Esophagus squamous epithelium (tissue), 5 donors: ENCODE measurements at places on chromosomes 11 and 22.

DNA sequence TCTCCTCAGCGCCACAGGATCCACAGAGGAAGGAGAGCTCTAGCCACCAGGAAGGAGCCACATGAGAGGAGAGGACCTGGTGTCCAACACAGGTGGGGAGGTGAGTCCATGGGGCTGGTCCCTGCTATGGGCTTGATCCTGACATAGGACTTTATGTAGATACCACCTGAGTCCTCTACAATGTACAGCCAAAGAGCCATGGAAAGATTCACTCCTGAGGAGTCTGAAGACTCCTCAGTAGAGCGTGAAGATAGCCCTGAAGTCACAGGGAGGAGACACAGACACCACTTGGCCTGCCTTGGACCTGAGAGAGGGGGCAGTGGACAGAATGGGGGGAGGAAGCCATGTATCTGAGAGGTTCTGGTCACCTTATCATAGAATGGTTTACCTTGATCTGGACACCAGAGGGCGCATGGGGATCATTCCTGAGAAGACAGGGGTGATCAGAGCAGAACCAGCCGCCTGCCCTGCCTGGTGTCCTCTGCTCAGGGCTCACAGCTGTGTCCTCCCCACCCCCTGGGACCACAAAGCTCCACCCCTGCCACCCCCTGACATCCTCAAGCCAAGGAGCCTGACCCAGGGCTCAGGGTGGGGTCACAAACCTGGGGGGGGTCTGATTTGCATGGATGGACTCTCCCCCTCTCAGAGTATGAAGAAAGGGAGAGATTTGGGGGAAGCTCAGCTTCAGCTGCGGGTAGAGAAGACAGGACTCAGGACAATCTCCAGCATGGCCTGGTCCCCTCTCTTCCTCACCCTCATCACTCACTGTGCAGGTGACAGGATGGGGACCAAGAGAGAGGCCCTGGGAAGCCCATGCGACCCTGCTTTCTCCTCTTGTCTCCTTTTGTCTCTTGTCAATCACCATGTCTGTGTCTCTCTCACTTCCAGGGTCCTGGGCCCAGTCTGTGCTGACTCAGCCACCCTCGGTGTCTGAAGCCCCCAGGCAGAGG lies 77.0 kb downstream of the ZNF280B start:
- no peak for DNase-seq

DNA sequence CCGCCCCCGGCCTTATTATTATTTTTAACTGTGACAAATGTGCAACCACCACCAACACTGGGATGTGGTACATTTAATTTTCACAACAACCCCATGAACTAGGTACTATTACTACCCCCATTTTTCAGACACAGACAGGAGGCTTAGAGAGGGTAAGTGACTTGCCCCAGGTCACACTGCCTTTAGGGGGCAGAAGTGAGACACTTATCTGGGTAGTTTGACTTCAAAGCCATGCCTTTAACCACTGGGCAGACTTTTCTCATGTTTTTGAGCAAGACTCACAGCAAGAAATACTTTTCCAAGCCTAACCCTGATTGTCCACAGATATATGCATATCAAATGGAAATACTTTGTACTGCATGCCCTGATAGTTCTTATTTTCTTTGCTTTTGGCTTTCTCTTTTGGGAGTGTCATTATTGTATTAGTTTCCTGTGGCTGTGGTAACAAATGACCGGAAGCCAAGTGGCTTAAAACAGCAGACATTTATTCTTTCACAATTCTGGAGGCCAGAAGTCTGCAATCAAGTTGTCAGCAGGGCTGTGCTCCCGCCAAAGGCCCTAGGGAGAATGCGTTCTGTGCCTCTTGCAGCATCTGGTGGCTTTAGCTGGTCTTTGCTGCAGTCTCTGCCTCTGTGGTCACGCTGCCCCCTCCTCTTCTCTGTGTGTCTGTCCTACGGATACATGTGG lies 110.8 kb downstream of the GRIK4 start:
- DNase-seq, result no peak

DNA sequence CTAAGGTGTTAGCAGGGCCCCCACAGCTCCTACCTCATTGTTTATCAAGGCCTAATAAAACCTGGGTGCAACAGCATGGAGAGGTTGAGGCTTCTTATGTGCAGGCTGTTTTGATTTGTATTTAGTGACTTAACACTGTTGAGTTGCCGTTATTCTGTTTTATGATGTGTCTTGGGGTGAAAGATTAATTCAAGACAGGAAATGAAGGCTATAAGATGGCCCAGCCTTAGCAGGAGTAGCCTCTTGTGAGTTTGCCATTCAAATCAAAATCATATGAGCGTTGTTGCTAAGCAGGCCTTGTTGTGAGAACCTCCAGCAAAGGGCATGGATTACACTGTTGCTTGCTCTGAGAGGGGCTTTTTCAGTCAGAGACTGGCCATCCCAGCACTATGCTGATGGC lies 31.8 kb downstream of the MICAL2 start:
- DNase-seq, result no peak

- no peak for DNase-seq
Observed at GRCh38 chr11:76553554-76554476, 109.0 kb downstream of the EMSY start.

DNA sequence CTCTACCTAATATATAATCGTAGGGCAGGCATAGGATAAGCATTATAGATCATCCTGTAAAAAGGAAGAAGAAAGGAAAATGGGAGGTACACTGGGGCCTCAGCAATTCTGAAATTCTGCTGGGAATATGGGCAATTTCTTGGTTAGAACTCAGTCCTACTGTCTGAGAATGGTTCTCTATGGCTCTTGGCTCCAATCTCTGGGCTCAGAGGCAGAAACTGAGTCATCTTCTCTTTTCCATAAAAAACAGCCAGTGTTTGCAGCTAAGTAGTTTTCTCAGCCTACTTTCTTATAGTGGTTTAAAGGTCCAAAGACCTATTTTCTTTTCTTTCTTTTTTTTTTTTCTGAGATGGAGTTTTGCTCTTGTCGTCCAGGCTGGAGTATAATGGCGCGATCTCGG lies 135.8 kb upstream of the ZBED5 start:
- DNase-seq, result no peak

GRCh38 chr11:37506531-37506930 lies 908.5 kb upstream of the RAG2 start:
- DNase-seq, result no peak

- DNase-seq, result no peak
Observed at GRCh38 chr11:125348674-125349309, 147.3 kb downstream of the FEZ1 start.

- DNase-seq, result no peak
Observed at GRCh38 chr11:124920870-124921609, 2.0 kb downstream of the HEPN1 start.

- no peak for DNase-seq
Observed at GRCh38 chr22:38696606-38697424, 3.9 kb downstream of the JOSD1 start.

DNA sequence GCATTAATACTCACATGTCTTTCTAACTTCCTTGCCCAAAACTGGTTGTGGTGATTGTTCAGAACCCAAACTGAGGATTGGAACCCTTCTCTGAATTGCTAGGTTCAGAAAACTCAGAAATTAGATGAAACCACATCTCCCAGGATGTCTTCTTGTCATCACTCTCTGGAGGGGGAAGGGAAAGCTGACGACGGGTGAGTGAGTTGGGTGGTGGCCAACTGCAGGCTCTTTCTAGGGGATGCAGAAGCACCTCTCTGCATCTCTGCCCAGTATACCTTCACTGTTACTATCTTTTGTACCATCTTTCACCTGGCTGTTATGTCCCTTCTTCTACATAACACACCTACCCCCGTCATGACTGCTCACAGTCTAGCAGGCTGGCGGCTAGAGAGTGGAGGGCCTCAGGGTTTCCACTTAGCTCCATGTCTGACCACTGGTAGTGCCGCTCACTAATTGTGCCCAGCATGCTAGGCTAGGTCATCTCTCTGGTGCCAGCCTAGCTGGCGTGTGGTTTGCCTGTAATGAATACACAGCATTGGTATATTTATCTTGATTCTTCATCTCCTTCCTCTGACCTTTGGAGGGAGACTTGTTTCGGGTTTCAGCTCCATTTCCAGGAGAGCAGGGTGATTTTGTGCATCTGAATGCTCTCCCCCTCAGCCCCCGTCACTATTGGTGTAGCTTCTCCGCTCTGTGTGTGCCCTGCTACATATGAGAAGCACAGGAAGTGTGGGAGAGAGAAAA lies 7.3 kb downstream of the GRAMD1B start:
- no peak for DNase-seq

DNA sequence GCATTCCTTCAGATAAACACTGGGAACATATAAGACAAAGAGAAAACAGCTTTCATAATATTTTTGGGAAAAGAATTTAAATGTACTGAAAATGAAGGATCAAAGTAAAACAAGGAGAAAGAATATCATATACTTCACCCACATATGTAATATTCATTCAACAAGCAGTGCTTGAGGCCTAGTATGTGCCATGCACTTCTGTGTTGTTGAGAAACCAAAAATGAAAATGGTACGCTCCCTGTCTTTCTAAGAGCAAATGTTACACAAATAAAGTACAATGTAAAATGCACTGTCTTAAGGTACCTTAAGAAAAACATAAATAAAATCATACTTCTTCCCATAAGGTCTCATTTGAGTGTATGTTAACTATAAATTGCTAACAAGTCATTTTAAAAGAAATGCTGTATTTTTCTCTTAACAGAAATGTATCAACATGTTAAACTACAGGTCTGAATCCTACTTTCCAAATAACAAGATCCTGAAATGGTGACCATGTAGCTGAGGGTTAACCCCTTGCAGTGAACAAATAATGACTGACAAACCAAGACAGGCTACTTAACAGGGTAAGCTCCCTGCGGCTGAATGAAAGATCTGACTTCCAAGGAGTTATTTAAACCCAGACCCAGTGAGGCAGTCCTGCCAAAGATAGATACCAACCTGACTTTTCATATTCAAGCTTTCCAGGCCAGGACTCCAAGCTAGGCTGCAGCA lies 377.6 kb downstream of the DCDC1 start:
- DNase-seq, result no peak

DNA sequence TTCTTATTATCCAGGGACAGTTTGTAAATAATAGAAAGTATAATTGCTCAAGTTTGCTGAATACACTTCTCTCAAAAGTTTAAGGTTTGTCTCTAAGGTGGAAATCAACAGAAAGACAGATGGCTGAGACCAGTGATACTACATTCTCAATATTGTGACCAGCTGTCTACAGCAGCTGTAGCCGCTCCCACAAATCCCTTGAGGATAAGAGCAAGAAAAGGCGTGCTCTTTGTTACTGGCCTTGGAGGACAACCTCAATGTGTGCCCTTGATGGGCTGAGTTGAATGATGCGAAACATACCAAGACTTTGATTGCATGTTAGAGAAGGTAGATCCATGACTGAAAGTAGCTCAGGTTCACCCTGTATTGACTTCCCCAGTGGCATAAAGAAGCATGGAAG lies 6.1 kb downstream of the OR6M1 start:
- DNase-seq, result no peak

GRCh38 chr22:19046719-19047609 lies 75.2 kb downstream of the DGCR2 start:
- DNase-seq, result no peak

GRCh38 chr11:67468456-67468758 lies 644 bp downstream of the TMEM134 start:
- DNase-seq, result no peak

DNA sequence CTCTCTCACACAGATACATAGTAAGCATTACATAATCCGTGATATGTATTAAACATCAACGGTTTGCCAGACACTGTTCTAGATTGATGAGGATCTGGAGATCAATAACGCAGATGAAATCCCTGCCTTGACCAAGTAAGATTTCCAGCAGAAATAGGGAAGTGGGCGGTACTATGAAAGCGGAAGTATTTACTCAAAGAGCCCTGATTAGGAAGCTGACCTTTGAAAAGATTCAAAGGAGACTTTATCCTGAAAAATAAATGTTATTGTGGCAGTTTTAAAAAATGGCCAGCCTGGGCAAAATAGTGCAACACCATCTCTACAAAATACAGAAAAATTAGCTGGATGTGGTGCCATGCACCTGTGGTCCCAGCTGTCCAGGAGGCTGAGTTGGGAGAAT lies 26.8 kb downstream of the GAB2 start:
- DNase-seq, result no peak

DNA sequence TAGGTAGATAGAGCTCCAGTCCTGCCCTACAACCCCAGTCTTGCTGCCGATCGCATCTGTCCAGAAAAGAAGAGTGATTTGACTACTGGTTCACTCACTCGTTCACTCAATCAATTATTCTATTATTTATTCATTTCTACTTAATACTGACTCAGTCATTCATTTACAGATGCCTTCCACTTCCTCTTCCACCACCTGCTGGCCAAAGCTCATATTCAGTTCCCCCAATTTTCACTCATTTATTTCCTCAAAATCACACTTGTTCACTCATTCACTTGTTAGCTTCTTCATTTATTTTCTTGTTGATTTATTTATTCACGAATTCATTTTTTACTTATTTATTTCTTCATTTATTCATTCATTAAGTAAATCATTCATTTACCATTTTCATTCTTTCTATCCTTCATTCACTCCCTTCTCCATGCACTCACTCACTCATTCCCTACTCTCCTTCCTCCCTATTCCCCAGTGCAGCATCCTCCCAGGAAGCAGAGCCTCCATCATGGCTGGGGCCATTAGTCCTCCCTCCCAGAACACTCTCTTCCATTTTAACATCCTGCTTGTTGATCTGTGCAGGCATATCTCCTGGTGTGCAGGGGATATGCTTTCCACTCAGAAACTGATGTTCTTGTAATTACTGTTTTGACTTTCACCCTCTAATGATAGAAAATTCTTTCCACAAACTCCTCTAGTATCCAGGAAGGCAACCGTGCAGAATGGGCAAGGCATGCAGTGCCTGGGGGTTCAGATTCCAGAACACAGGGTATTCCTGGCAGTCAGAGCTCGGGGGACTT lies 281.0 kb downstream of the TENM4 start:
- DNase-seq, result no peak

DNA sequence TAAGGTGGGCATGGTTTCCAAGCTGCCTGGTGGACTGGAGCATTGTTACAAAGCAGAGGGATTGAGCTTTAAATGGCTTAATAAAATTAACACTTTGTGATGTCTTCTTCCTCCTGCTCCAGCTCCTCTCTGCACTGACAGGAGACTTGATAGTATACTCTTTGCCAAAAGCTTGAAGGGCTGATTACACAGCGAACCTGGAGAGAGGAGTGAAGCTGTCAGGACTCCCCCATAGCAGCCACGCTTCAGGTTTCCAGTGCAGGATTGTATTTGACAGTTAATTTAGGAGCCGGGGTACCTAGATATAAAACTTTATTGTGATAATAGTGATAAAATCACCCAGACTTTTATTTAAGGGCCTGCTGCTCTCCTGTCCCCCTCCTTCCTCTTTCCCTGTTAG lies 50.0 kb downstream of the TRIM44 start:
- DNase-seq, result no peak

- no peak for DNase-seq
Observed at GRCh38 chr11:60970890-60971289, 590 bp upstream of the CD6 start.

DNA sequence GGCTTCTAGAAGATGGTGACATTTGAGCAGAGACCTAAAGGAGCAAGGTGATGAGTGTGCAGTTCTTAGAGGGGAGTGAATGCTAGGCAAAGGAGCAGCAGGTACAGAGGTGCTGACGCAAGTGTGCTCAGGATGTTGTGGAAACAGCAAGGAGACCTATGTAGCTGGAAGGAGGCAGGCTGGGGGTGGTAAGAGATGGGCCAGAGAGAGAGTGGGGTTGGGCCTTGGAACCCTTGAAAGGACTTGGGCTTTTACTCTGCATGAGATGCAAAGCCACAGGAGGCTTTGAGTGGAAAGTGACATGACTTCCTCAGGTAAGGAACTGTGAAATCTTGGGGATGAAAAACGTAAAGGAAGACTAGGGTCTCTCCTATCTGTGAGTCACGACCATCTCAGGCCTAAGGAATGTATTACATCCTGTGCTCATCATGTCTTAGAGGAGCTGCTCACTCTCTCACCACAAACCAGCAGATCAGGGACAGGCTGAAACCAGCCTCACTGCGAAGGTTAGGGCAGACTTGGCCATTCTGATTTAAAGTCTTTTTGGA lies 65.4 kb downstream of the MICAL2 start:
- DNase-seq, result no peak
